ENCODE measurements at places on chromosomes 6 and 20.
A peak's percentile ranks its signal among the peaks of the same experiment; 100 is the strongest.

GRCh38 chr6:134882426-134883038, 67.4 kb downstream of the ALDH8A1 start:
- no peaks in the 10 kb centered on the region for H3K4me1 ChIP-seq
- H3K36me3 ChIP-seq: no peaks in the 10 kb centered on the region
- no peaks in the 10 kb centered on the region for H3K27me3 ChIP-seq
- no peak overlapping the region for H3K27ac ChIP-seq
- DNase-seq: peak; percentile 79

DNA sequence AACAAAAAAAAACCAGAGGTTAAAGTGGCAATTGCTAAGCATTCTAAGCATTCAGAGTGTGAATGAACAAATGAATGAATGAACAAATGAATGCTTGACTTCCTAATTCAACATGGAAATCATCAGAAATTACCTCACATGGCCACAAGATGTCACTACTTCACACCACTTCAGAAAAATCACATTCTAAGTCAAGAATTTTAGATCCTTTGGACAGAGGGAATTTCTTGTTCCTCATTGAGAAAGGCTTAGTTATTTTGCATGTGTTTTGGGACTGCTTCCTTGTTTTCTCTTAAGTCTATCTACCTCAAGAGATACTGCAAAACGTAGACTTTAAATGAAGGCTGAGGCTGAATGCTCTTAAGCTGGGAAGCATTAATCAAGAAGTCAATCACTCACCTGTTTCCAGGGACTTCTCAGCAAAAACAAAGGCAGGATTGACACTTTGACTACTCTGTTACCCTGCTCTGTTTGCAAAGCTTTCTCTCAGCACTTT, 120.2 kb downstream of the MBOAT1 start:
- H3K27me3 ChIP-seq: no peaks in the 10 kb centered on the region
- DNase-seq: peak; percentile 41
- H3K27ac ChIP-seq: no peak overlapping the region
- H3K4me3 ChIP-seq: no peak overlapping the region
- no peaks in the 10 kb centered on the region for H3K4me1 ChIP-seq

DNA sequence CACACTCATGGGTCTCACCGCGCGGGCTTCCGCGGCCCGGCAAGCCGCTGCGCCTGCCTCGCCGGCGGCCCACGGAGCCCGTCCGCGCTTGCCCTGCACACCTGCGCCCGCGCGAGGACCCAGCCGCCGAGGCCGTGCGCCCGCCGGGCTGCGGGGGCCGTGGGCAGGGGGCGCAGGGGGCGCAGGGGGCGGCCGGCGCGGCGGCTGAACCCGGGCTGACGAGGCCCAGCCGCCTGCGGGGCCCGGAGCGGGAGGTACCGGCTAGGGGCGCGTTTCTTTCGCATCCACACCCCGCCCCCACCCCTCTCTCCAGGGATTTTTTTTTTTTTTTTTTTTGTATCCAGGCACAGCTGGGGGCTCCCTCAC, 43.8 kb upstream of the OSTM1 start:
- no peak overlapping the region for H3K27ac ChIP-seq
- peaks cover 55% of the 10 kb centered on the region for H3K4me1 ChIP-seq
- H3K4me3 ChIP-seq: peak overlapping the region; percentile 51
- no peaks in the 10 kb centered on the region for H3K36me3 ChIP-seq

DNA sequence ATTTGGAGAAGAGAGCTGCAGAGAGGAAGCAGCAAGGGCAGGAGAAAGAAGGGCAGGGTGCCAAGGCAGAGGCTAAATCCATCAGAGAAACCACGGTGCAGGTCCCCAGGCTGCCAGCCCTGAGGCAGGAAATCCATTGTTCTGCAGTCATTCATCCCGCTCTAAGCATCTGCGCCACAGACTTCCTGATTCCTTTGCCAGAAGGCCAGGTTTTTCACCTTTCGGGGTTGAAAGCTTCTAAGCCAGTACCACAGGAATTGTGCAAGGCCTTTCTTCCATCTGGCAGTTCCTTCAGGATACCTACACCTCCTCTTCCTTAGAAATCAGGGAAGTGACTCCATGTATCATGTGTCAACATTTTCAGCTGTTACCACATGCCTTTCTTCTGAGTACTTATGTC, 45.6 kb downstream of the ADGRF5 start:
- no peak overlapping the region for H3K27ac ChIP-seq
- no peaks in the 10 kb centered on the region for H3K4me1 ChIP-seq
- no peaks in the 10 kb centered on the region for H3K27me3 ChIP-seq
- no peak for DNase-seq
- H3K4me3 ChIP-seq: no peak overlapping the region
- H3K36me3 ChIP-seq: no peaks in the 10 kb centered on the region

- no peaks in the 10 kb centered on the region for H3K4me1 ChIP-seq
- DNase-seq: no peak
- H3K36me3 ChIP-seq: no peaks in the 10 kb centered on the region
- H3K27me3 ChIP-seq: no peaks in the 10 kb centered on the region
Measured at GRCh38 chr6:167094436-167094819, 28.5 kb upstream of the CCR6 start.

GRCh38 chr6:14981960-14982359, 263.9 kb upstream of the JARID2 start:
- H3K27me3 ChIP-seq: no peaks in the 10 kb centered on the region
- H3K27ac ChIP-seq: no peak overlapping the region
- H3K36me3 ChIP-seq: no peaks in the 10 kb centered on the region
- DNase-seq: no peak
- peaks cover 7% of the 10 kb centered on the region for H3K4me1 ChIP-seq

GRCh38 chr20:44181611-44182010, 5.4 kb downstream of the JPH2 start:
- DNase-seq: no peak
- no peak overlapping the region for H3K4me3 ChIP-seq
- no peak overlapping the region for H3K27ac ChIP-seq

DNA sequence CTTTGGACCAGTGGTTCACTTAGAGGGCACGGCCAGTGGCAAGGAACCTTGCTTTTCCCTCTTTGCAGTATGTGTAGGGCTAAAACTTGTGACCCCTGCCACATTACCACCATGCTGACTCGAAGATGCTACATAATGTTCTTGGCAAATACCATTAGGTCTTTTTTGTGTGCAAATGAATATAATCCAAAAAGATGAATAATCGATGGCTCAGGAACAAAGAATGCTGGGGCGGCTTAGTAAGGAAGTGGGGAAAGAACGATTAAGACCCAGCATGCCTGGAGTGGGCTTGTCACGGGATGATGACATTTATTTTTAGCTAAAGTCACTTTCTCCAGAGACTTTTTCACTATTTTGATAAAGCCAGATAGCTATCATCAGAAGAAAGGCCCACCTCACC, 23.1 kb downstream of the CMTR1 start:
- H3K27me3 ChIP-seq: no peaks in the 10 kb centered on the region
- H3K36me3 ChIP-seq: no peaks in the 10 kb centered on the region
- no peak overlapping the region for H3K27ac ChIP-seq
- H3K4me1 ChIP-seq: no peaks in the 10 kb centered on the region
